ENCODE measurements at places on chromosomes 2 and 18. TPM values are rescaled to one million over a fixed set of nuclear protein-coding genes. Genes with fewer than 3 reads are reported as not detected.

The CPSF3 gene
- 40.3 TPM for total RNA-seq

The NDC80 gene
- 1.9 TPM for total RNA-seq

The RASGRP3 gene
- total RNA-seq = 2.0 TPM

The CHRND gene
- not detected for total RNA-seq

The FIGN gene
- 30.3 TPM for total RNA-seq

The PRKAG3 gene
- total RNA-seq = not detected

The VWC2L gene
- not detected for total RNA-seq

The MC2R gene
- not detected for total RNA-seq

The TRIM43 gene
- not detected for total RNA-seq

The WDR75 gene
- total RNA-seq = 39.5 TPM

The NPPC gene
- total RNA-seq = 0.66 TPM

The EVX2 gene
- total RNA-seq = not detected

Measured in astrocyte (in vitro differentiated cells and primary cell).